ENCODE measurements at places on chromosomes 2 and 18.

DNA sequence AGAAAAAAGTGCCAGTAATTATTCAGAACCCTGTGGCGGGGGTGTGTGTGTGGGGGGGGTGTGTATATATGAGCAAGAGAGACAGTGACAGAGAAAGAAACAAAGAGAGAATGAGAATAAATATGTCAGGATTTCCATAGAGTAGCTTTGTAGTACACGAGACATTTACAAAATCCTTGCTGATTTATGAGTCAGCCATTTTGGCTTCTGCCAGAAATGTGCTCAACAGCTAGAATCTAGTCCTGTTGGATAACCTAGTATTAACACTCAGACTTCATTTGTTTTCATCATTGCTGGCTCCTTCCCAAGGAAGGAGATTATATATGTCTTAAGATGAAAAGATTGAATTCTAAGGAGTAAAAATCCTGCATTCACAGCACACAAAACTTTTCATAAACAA is 140.5 kb upstream of the HNRNPA3 start:
- DNase-seq, result no peak

GRCh38 chr2:207956771-207957170 is 68.6 kb downstream of the PLEKHM3 start:
- DNase-seq, result no peak

DNA sequence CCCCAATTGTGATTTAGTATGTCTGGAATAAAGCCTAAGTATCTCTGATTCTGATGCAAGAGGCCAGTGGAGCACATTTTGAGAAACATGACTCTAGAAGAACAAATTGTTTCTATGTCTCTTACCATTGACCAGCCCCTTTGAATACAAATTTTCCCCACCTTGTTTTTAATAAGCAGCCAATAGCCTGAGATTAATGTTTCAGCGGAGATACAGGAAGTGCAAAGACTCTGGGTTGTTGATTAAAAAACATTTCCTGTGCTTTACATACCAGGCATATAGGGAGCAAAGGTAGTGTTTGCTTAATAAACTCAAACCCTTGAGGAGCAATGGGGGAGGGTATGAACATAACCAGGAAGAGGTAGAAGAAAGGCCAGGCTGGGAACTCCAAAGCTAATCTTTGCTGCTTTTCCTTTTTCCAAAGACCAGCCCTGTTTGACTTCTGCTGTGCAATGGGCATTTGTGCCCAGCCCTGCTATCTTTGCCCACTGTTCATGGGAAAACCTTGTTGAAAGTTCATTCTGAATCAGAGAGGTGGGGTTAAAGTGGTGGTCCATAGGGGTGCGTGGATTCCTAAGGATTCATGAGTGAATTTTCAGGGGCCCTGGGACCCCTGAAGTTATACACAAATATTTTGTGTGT is 29.3 kb downstream of the UPP2 start:
- no peak for DNase-seq

GRCh38 chr2:42328148-42328833 is 32.7 kb downstream of the COX7A2L start:
- DNase-seq, result no peak

- DNase-seq, result no peak
Observed at GRCh38 chr2:24886691-24887304, 33.2 kb downstream of the ADCY3 start.

- no peak for DNase-seq
Observed at GRCh38 chr2:52312486-52312885, 1280.6 kb upstream of the NRXN1 start.

- DNase-seq, result no peak
Observed at GRCh38 chr2:84033347-84033974, 425.6 kb downstream of the SUCLG1 start.

DNA sequence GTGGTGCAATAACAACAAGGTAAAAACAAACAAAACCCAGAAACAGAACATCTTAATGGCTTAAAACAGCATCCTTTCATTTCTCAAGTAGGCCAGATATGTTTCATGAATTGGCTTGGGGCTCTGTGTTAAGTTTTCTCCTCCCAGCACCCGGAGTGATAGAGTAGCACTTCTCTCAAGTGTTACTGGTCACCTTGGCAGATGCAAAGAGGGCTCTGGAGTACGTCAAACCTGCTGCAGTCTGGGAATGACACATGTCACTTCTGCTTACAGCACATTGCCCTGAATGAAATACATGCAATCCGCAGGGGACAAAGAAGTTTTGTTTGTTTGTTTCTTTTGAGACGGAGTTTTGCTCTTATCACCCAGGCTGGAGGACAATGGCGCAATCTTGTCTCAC is 639.3 kb downstream of the CNTNAP5 start:
- DNase-seq, result no peak

DNA sequence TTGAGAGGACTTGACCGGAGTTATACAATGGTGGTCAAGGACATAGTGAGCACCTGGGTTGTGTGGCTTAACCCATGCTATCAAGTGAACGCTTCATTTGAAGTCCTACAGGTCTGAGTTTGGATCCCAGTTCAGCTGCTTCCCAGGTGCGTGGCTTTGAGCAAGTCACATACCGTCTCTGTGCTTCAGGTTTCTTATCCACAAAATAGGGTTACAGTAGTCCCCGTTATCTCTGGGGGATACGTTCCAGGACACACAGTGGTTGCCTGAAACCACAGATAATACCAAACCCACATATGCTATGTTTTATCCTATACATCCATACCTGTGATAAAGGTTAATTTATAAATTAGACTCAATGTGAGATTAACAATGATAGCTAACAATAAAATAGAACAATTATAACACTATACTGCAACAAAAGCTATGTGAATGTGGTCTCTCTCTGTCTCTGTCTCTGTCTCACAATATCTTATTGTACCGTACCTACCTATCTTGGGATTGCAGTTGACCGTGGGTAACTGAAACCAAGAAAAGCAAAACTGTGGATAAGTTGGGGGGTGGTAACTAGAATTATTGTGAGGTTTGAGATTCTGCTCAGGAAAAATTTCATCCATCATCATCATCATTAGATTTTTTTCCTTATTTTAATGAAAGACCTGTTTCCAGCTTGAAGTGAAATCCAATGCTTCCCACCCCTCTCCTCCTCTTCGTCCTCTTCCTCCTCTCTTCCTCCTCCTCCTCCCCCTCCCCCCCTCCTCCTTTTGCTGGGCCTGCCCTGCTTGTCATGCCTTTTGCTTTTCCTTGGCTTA is 22.7 kb downstream of the LBH start:
- DNase-seq, result no peak

DNA sequence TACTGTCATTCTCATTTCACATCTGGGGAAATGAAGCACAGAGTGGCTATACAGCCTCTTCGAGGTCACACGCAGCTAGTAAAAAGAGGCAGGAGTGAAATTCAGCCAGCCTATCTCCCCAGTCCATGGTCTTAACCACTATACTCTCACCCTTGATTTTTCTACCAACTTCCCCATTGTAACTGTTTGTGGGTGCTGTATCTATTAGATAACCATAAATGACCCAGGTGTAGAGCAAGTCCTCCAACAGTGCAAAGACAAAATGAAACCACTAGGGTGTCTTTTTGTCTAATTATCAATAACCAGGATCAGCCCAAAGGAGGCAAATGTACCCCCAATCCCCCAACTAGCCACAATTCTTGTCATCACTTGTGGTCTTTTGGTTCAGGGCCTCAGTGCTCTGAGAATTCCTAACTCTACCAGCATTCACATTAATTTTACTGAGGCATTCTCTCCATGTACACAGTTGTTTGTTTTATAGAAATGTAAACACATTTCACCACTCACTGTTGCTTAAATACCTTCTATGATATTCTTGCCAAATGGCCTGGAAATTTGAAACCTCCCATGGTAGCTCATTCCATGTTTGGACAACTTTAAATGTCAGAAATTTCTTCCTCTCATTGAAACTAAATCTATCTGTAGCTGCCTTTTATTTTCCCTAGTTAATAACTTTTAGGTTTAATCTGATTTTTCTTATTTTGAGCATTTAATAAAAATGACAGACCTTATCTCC is 58.7 kb downstream of the SLC40A1 start:
- DNase-seq, result no peak

DNA sequence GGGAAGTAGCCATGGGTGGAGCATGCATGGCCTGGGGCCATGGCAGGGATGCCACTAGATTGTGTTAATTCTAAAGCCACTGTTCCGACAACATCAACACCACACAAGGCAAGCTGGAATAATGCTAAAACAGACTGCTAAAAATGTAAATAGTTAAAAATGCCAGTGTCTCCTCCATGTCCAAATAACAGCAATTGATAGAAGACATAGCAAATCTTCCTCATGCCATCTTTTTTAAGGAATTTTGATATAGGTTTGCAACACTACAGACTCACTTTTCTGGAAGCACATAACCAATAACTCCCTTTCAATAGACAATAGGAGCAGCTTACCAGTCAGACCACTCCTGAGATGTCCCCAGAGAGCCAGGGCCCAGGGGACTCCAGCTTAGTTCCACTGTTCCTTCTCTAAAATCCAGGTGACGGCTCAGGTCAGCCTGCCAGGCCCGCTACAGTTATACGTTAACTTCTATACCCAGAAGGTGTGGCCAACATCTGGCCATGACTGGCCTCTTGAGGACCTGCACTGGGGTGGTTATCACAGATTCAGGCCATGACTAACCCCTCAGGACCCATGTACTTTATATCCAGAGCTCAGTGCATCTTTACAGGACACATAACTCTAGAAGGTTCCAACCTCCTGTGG is 20.3 kb downstream of the TUBB6 start:
- DNase-seq, result no peak

- DNase-seq, result no peak
Observed at GRCh38 chr2:127658641-127659407, 12.9 kb downstream of the GPR17 start.

- DNase-seq, result no peak
Observed at GRCh38 chr2:60109744-60110143, 443.7 kb downstream of the BCL11A start.

GRCh38 chr2:184654945-184655344 is 56.6 kb downstream of the ZNF804A start:
- DNase-seq, result no peak

DNA sequence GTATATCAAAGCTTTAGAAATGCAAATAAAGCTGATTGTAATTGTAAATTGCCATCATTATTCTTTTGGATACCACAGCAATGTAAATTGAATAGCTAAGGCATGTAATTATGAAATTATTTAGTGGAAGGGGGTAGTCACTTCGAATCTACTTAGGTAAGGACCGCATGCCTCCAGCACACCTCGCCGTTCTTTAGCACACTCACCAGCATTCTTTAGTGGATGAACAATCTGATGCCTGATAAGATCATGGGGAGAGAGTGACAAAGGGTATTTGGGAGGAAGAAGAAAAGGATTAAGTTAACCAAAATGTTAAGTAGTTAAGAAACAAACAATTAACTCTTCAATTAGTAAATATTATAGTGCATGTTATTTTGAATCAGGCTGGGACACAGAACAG is 46.4 kb upstream of the DSC1 start:
- DNase-seq, result no peak

GRCh38 chr2:118003396-118003824 is 10.5 kb downstream of the CCDC93 start:
- no peak for DNase-seq

GRCh38 chr2:143617803-143618415 is 488.7 kb downstream of the ARHGAP15 start:
- DNase-seq, result no peak

GRCh38 chr2:101545950-101546349 is 71.0 kb upstream of the RFX8 start:
- DNase-seq, result no peak

- DNase-seq, result no peak
Observed at GRCh38 chr2:83113953-83114352, 1345.1 kb downstream of the SUCLG1 start.

DNA sequence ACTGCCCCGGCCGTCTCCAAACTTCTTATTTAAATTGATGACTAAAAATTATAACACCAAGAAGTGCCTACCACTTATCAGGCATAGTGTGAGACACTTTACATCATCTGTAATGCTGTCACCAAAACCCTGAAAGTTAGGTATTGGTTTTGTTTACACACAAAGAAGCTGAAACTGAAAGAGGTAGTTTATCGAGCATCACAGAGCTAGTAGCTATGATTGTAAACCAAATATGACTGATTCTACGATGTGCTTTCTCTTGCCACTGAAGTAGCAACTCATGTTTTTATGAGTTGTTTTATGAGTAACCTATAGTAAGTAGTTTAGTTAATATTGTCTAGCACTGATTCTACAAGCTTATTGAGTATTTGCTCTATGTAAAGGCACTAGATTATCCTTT is 31.5 kb downstream of the DYNC1I2 start:
- no peak for DNase-seq

All from stimulated activated CD4-positive, alpha-beta T cell treated with anti-CD3 and anti-CD28 coated beads, Interleukin-1b, Interleukin-23, amount 100 ng/mL, for 4 hours (primary cell).